ENCODE measurements at places on chromosomes 11 and 22.

DNA sequence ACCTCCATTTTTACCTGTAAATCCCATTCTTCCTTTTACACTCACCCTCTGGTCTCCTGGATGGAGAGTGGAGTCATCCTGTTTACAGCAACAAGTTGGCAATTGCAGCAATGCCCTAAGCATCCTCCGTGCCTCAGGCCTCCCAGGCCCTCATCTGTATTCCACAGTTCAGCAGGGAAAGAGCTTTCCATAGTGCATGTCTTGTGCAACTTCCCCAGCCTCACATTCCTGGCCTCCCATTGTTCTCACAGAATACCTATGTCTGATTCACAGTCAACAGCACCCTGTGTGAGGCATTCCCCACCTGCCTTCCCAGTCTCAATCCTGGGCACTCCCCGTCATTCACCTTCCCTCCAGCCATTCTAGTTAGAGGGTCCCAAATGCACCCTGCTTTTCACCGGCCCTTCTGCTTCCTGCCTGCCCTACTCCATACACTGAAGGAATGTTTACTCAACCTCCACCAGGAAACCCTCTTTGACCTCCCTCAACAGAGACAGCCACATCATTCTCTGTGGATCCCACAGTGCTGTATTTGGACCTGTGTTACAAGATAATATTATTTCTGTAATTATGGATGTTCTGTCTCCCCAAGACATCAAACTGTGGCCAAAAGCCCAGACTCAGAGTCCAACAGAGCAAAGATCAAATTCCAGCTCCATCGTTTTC is 405.7 kb downstream of the BUD13 start:
- no peak for DNase-seq

DNA sequence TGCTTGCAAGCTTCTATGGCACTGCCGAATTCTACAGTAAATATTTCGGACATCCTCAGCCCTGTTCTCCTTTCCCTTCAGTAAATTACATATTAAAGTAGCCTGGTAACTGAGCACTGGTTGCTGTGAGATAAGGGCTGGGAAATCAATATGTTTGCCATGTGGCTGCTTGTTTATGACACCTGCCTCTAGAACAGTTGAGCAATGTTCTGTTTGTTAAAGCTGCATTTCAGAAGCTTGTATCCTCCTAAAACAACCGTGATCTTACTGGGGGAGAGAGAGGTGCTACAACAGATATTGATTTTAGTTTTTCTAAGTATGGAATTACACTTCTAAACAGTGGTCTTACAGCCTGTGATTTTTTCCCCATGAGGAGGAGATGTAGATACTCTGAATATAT is 39.4 kb downstream of the ZBTB16 start:
- no peak for DNase-seq

DNA sequence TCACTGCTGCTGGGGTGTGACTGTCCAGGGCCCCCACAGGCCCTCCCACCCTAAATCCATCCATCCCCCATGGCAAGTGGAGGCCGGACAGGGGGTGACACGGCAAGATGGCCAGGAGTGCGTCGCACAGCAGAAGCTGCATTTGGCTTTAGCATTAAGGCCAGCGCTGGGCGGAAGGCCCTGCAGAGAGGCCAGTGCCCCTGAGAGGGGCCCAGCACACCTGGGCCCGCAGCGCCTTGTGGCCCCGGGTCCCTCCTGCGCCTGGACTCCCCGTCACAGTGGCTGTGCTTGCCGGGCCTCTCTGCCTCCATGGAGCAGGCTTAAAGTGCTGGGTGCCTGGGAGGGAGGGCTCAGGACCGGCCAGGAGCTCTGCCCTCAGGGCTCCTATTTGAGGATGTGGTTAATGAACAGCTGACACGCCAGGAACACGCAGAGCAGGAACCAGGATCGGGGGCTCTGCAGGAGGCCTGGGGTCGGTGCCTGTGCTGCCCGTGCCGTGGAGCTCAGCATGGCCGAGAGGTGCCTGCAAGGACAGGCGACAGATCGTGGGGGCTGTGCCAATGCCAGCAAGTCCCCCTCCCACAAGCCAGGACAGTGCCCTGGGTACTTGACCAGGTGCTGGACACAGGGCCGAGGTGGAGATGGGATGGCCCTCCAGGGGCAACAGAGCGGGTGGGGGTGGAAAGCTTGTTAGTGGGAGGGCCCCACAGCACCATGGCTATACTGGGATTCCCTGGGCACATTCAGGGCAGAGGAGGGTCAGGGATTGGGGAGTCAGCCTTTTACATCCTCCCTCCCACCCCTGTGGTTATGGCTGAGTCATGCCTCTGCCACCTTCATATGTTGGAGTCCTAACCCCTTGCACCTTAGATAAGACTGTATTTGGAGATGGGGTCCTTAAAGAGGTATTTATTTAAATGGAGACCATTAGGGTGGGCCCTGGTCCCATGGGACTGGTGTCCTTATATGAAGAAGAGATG is 30.9 kb upstream of the CARS1 start:
- DNase-seq, result no peak

DNA sequence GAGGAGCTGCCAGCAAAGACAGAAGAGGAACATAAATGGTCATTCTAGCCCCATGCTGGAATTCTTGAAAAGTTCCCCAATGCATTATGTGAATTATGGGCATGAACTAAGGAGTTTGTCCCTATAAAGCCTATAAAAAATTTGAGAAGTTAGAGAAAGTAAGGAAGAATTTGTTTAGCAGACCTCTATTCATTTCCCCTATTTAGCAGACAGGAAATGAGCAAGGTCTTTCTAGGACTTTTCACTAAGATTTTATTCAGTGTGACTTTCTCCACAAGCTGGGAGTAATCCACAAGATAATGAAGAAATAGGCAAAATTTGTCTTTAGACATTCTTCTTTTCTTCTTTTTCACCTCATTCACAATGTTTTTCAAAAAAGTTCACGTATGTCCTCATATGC is 20.0 kb downstream of the PRRG4 start:
- no peak for DNase-seq

DNA sequence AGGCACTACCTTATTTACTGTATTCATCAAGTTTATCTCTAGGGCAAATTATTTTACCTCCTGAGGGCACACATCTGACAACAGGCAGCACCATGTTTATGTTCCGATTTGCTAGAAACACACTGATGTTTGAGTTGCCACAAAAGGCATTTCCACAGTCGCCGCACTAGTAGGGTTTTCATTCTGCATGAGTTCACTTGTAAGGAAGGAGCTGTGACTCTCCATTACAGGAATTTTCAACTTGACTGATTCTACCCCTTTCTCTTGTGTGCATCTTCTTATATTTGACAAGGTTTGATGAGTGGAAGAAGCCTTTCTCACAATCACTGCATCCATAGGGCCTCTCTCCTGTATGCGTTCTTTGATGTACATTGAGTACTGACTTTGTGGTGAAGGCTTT is 455.9 kb upstream of the CNTN5 start:
- no peak for DNase-seq

DNA sequence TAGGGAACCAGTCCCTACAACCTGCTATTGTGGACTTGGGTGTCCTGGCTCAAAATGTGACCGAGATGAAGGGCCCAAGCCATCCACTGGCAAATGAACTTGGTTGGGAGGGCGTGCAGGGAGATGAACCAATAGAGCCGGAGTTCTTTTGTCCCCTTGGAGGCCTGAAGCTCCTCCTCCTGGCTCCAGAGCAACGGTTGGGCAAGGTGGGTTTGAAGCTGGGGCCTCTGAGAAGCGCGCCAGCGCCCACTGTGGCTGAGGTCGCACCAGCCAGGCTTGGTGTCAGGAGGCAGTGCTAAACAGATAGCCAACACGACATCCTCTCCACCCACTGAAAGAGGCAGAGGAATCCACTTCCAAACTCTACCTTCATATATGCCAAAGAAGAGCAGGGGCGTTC is 36.0 kb upstream of the PACSIN2 start:
- no peak for DNase-seq

GRCh38 chr11:66189031-66189745 is 79.3 kb upstream of the RAB1B start:
- no peak for DNase-seq

DNA sequence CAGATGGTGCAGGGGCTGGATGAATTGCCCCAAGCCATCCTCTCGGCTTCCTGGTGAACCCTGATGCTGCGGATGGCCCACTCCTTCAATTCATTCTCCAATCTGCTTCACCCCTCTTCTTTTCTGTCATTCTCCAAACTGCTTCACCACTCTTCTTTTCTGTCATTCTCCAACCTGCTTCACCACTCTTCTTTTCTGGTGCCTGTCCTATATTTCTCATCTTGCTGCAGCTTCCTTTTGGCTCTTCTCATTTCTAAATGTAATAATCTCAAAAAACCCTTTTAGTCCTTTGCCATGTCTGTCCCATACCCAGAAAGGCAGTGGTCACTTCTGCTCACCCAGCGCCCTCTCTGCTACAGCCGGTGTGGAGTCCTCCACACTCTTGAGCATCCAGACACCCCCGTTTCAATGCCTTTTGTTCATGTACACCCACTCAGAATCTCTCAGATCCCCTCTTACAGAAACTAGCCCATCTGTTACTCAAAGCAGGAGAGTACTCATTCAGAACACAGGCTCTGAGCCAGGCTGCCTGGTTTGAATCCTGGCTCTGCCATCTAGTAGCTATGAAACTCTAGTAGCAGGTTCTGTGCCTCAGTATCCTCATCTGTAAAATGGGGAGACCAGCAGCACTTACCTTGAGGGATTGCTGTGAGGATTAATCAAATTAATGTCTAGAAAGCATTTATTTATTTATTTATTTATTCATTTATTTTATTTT is 14.9 kb downstream of the SERPIND1 start:
- DNase-seq, result no peak

DNA sequence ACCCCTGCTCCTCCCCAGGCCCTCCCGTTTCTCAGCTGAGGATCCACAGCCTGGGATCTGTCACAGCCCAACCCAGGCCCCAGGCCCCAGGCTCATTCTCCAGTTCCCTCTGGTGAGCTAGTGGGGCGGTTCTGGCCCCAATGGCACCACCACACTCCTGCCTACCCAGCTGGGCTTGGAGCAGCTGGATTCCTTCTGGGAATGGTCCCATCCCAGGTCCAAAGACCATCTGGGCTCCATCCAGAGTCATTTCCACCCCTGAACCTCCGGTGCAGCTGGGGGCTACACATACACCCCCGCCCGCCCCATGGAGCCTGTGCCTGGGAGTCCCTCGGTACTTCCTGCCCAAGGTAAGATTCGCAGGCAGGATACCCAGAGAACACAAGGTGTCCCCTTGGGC is 35.5 kb upstream of the PDGFB start:
- no peak for DNase-seq

DNA sequence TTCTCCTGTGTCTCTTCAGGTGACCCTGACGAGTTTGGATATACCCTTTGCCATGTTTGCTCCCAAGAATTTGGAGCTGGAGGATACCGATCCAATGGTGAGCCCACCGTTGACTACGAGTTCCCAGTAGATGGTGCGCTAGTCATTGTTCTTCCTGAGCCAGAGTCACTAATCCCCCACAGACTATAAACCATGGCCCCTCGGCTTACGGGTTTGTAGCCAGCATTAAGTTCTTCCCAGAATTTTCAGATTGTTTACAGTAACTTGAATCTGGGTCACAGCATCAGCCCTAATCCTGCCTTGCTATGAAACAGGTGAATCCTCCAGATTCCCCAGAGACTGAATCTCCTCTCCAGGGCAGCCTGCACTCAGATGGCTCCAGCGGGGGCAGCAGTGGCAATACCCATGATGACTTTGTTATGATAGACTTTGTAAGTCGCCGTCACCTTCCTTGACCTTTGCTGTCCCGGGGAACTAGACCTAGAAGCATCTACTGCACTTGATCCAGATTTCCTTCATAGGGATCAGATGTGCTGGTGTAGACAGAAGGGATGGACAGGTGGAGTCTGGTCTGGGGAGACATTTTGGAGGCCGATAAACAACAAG is 31.8 kb downstream of the ARHGAP1 start:
- DNase-seq, result no peak

DNA sequence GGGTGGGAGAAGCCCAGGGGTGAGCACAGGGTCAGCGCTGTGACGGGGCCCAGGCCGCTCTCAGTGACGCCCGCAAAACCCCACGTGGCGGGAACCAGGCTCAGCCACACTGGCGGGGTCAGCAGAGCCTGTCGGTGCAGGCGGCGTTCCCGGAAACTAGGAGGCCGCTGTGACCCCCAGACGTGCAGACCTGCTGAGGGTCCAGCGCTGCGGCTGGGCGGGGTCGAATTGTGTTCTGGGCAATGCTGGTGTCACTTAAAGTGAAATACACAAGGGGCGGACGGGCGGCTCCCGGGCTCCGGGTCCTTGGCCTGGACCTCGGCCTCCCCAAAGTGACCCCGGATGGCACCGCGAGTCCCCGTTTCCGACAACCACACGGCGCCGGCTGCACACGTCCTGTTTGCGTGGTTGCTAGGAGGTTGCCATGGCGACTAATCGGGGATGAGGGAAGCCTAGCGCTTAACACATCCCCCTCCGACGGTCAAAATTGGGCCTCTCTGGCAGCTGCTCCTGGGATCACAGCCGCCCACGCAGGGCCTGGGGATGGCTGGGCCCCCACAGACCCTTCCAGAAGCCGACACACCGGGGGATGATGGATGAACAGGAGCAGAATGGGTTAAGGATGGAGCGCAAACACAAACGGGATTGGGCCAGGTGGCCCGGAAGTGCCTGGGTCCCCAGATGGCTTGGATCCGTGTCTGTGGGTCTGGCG is 81.7 kb upstream of the PRR5 start:
- DNase-seq, result peak; percentile 33

GRCh38 chr11:65648997-65649493 is 11.1 kb downstream of the SIPA1 start:
- DNase-seq, result no peak

DNA sequence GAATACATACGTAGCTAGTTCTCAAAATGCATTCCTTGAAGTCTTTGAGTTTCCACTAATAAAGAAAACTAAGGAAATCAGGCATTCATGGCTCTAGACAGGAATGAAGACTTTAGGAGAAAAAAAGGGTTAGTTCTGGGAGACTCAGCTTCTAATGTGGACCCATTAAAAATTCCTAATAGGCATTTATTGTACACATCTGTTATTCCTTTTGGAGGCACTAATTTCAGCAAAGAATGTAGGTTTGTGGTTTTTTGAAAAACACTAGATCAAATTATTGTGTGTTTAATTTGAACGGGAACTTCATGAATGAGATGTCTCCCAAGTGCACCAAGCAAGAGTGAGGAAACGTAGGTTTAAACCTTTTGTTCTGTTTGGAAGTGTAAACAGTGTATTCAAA is 42.7 kb downstream of the PARVA start:
- no peak for DNase-seq

GRCh38 chr11:112554586-112554985 is 293.9 kb upstream of the PLET1 start:
- DNase-seq, result no peak

- DNase-seq, result no peak
These were observed 3.6 kb upstream of the TBC1D22A start for GRCh38 chr22:46758867-46759290.

- no peak for DNase-seq
These were observed 27.7 kb upstream of the PARVB start for GRCh38 chr22:43996170-43996980.

Data from right renal cortex interstitium (tissue), 3 donors.